ENCODE measurements at places on chromosomes 2 and 18.

- DNase-seq = no peak
Observed at GRCh38 chr2:211086049-211086448, 529.6 kb downstream of the CPS1 start.

- DNase-seq = no peak
Observed at GRCh38 chr2:181474222-181474881, 17.2 kb downstream of the ITGA4 start.

DNA sequence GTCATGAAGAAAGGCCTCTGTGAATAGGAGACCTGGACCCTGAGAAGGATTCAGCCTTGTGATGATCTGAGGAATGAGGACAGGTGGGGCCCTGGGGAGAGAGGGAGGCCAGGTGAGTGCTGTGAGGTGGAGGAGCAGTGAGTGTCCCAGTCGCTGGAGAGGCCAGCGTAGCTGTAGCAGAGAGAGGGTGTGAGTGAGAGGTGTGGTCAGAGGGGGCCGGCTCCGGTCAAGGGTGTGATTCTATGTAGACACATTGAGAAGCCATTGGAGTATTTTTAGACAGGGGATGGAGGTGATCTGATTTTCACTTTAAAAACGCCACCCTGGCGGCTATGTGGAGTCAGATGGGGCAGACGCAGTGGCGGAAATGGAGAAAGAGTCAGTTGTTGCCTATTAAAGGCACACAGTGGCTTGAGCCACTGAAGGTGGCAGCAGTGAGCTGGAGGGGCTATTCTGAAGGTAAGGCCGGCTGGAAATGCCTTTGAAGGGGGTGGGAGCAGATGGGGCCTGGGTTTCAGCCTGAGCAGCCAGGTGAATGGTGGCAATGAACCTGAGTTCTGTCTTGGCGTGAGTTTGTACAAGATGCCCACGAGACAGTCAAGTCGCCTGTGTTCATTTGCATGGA is 55.6 kb downstream of the GREB1 start:
- DNase-seq = no peak

DNA sequence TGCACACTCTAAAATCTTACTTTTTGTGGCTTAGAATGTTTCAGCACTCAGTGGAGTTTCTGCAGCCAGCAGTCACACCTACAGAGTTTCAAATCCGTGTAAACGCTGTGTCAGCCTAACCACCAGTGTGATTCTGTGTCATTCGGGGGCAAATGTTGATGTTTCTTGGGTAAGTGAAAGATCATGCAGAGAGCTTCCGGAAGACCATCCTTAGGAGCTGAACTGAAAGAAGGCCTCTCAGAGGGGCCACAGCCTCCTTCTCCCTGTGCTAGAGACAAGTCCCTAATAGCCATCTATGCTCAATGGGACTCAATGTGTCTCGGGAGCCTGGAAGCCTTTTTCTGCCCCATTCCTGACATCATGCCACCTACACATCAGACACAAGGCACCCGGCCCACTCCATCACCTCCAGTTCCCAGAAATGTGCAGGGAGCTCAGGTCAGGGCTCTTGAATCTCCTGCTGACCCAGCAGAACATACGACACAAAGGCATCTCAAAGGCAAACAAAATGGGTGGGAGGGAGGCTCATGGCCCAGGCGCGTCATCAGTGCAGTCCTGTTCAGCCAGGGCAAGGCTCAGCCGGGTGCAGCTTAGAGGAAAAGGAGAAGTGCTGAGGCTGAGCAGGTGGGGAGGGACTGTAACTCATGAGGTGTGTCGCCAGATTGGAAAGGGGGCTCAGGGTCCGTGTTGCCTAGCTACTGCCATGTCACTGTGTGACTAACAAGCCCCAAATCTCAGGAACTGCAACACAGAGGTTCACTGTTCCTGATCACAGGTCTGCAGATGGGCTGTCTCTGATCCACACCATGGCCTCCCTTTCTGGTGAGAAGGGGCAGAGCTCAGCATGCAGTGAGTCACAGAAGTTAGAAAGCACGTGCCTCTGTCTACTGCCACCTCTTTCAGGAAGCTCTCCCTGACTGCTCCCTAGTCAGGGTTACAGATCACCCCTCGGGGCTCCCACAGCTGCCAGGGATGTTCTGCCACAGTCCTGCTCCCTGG is 82.0 kb downstream of the SMAD7 start:
- no peak for DNase-seq

GRCh38 chr2:238926761-238927611 is 79.1 kb downstream of the TWIST2 start:
- DNase-seq = no peak

- DNase-seq = no peak
Observed at GRCh38 chr18:42112657-42113420, 157.8 kb downstream of the PIK3C3 start.

- no peak for DNase-seq
Observed at GRCh38 chr2:239315308-239315707, 85.5 kb downstream of the HDAC4 start.

GRCh38 chr2:30701782-30702181 is 105.5 kb downstream of the CAPN13 start:
- DNase-seq = no peak

DNA sequence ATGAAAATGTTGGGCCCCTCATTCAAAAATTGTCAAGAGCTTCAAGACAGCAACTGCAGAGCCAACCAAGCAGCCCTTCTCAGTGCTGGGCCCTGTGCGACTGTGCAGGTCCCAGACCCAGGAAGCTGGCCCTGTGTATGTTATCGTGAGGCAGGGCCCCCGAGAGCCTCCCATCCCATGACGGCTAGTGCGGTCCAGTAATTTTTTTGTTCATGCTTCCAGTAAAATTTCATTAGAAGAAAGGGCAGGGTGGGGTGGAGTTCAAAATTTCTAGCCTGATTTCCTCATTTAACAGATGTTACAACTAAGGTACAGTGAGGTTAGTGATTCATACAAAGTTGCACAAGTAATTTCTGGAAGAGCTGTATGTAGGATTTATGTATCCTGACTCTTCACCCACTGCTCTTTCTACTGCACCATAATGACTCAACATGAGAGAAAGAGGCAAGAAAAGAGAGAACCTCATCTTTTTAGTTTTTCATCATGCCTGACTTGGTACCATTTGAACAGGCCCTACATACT is 105.5 kb downstream of the ZEB2 start:
- DNase-seq = no peak

DNA sequence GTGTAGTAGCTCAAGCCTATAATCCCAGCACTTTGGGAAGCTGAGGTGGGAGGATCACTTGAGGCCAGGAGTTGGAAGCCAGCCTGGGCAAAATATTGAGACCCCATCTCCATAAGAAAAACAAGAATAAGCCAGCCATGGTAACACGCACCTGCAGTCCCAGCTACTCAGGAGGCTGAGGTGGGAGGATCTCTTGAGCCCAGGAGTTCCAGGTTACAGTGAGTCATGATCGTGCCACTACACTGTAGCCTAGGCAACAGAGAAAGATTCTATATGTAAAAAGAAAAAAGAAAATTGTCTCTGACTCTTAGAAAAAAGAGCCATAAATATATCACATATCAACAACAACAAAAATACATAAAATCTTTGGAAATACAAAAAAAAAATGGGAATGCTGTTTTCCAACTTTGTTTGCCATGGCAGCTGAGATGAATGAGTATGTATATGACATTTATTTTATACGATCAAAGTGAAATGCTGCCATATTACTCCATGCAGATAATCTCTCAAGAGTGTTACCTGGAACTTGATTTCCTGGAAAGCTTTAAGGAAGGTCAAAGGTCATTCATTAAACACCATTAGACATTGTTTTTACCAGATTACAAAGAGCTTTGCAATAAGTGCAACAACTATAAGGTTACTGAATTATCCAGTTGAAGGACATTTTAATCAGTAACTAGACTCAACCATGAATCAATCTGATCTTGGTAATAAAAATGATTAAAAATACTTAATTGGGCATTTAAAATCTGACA is 19.7 kb upstream of the DAPL1 start:
- no peak for DNase-seq

- no peak for DNase-seq
Observed at GRCh38 chr2:191165176-191165643, 14.4 kb upstream of the STAT4 start.

All from left renal pelvis (tissue), 4 donors.